ENCODE measurements at places on chromosomes 7 and 10.

DNA sequence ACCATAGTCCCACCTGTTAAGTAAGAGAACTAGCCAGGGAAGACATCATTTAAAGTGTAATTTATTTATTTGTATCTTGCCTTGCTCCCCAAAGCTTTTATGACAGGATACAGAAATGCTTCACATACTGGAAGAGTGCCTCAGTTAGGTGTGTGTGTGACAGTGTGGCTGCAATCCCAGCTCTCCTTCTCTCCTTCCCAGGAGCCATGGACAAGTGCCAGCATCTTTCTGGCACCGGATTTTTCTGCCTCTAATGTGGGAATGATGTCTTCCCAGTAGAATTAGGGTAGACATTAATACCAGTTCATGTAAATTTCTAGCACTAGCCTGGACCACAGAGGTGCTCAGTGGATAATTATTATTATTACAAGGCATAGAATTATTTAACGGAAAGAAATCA lies 30.3 kb upstream of the ATXN7L1 start:
- DNase-seq: no peak

GRCh38 chr10:129848696-129849451 lies 115.2 kb downstream of the EBF3 start:
- no peak for DNase-seq

DNA sequence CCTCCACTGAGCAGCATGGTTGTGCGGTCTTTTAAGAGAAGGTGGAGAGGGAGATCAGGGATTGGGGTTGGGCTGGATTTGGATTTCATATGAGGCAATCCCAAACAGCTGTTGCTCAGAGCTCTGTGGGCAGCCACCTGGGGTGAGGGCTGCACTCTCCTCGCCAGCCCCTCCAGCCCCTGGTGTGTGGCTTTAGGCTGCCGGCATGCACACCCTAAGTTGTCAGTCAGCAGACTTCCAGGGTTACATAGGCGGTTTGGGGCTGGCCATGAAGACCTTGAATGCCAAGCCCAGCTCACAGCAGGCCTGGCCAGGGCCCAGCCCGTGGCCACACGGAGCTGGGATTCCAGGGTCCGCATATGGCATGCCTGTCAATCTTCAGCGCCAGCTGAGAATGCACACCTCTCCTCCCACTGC lies 54.8 kb downstream of the ZMIZ1 start:
- peak; percentile 80 for DNase-seq

- no peak for DNase-seq
These were observed 648.4 kb upstream of the LRRTM3 start for GRCh38 chr10:66277481-66277880.

- no peak for DNase-seq
These were observed 147.5 kb downstream of the SLC16A9 start for GRCh38 chr10:59562126-59562525.

GRCh38 chr10:59090817-59091622 lies 85.4 kb upstream of the PHYHIPL start:
- DNase-seq: no peak

DNA sequence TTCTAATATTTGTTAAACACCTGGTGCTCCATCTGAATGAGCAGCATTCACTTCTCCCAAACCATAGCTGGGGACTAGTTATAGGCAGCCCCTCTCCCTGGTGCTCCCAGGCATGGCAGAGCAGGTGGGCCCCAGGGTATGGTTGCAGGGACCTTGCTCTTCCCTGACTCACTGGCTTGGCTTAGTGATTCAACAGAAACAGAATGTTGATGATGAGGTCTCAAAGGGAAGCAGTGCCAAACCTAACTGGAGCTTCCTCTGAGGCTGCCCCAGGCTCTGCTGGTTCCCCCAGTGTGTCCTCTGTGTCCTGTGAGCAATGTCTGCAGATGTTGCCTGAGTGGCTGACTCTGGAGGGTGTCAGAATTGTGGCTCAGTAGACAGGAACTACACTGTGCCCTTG lies 3.7 kb downstream of the GPR26 start:
- DNase-seq: no peak

GRCh38 chr10:4847561-4848355 lies 21.8 kb downstream of the AKR1E2 start:
- peak; percentile 91 for DNase-seq

DNA sequence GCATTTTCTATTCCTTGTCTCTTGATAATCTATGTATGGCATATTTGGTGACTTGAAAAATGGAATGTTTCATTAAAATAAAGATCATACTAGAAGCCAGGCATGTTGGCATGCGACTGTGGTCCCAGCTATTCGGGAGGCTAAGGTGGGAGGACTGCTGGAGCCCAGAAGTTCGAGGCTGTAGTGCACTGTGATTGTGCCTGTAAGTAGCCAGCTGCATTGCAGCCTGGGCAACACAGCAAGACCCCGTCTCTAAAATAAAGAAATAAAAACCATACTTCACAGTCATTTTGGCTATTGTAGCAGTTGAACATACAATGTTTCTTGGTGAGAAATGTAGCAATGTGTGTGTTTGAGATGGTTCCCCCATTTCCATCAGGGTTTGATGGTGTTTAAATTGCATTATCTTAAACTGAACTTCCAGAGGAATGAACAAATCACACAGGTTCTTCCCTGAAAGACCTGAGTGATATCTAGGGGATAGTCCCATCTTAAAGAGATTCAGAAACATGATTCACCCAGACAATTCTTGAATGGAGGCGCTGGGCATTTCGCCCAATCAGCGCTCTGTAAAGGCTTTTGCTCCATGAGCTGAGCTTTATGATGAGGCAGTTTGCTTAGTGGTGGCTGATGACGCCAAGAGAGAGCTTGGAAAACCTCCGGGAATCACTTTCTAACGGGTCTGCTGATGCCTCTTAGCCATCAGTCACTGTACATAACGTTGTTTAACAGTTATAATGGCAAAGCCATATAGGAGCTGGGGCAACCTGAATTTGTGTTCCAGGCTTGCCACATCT lies 19.4 kb upstream of the BTBD16 start:
- DNase-seq: no peak

- DNase-seq: no peak
These were observed 151.4 kb downstream of the RPS24 start for GRCh38 chr10:78184851-78185692.

GRCh38 chr10:15494850-15495506 lies 123.9 kb upstream of the FAM171A1 start:
- no peak for DNase-seq

DNA sequence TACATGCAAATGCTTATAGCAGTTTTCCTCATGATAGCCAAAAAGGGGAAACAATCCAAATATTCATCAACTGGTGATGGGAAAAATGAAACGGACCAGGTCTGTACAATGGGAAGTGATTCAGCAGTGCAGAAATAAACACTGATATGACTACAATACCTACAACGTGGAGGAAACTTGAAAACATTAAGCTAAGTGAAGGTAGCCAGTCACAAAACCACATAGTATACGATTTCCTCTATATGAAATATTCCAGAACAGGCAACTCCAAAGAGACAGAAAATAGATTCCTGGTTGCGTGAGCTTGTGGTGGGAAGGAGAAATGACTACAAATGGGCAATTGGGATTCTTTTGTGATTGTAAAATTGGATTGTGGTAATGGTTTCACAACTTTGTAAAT lies 263.1 kb upstream of the PITRM1 start:
- DNase-seq: no peak

- no peak for DNase-seq
These were observed 413.8 kb upstream of the FOXK1 start for GRCh38 chr7:4268040-4268965.

DNA sequence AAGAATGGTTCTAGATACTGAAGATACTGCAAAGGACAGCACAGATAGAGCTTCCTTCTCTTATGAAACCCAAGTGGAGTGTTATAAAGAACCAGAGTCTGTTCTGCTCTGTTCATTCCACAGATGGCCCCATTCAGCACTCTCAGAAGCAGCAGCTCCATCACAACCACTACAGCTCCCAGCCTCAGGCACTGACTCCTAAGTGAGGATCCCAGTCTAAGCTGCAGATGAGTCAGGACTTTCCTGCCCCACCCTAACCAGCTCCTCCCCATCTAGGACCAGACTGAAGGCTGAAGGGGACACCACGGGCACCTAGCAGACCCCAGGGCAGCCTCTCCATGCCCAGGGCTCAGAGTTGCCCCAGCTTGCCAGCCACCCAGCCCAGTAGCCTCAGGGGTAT lies 379.8 kb downstream of the GRID1 start:
- no peak for DNase-seq

DNA sequence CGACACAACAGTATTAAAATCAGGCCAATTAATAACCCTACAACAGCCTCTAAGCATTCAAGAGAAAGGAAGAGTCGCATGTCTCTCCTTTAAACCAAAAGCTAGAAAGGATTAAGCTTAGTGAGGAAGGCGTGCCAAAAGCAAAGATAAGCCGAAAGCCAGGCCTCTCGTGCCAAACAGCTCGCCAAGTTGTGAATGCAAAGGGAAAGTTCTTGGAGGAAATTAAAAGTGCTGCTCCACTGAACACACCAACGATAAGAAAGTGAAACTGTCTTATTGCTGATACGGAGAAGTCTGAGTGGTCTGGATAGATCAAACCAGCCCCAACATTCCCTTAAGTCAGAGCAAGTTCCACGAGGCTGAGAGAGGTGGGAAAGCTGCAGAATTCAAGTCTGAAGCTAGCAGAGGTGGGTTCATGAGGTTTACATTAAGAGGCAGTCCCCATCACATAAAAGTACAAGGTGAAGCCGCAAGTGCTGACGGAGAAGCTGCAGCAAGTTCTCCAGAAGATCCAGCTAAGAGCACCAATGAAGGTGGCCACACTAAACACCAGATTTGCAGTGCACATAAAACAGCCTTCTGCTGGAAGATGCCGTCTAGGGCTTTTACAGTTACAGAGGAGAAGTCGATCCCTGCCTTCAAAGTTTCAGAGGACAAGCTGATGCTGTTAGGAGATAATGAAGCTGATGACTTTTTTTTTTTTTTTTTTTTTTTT lies 194.8 kb downstream of the MAD1L1 start:
- peak; percentile 62 for DNase-seq

DNA sequence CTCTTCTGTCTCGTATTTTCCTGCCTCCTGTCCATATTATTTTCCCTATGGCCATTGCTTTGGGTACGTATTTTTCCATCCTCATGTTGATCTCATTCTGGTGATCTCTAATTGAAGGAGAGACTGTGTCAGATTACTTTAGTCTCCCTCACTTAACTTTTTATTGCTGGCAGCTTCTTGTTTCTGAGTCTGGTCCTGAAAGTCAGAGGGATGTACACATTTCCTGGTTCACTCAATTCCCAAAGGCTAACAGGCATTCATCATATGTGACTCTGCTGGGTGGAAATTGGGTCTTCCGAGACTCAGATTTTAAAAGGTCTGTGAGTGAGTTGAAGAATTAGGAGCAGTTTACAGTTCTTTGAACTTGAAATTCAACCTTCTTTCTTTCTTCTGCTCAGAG lies 10.9 kb downstream of the UMAD1 start:
- no peak for DNase-seq

DNA sequence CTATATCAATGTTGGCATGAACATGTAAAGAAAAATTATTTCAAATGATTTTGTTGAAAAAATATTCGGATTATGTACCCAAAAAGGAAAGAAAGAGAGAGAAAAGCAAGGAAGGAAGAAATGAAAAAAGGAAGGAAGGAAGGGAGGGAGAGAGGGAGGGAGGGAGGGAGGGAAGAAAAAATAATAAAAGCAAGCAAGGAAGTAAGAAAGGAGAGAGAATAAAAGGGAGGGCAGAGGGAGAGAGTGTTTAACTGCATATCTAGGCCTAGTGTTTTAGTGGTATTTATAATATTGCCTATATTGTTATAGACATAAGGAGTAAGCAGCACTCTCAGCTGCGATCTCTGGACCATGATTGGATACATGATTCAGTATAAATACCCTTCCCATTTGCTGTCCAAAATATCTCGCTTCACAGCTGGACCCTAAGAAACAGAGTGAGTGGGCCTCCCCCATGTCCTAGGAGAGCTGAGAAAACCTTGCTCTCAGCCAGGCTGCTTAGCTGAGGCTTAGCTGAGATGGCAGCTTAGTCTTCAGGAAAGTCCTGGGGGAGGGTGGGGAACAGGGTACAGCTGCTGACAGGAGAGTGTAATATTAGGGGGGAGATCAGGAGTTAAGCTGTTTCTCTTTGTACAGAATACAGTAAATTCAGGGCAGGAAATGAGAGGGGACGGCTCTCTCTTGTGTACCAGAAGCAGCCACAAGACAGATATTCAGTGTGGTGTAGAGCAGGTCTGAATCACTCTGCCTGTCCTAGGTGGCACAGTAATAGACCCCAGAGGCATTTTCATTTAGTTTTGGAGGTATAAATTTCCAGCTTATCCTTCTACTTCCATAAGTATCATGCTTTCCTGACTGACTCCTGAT lies 66.8 kb upstream of the TARP start:
- no peak for DNase-seq

DNA sequence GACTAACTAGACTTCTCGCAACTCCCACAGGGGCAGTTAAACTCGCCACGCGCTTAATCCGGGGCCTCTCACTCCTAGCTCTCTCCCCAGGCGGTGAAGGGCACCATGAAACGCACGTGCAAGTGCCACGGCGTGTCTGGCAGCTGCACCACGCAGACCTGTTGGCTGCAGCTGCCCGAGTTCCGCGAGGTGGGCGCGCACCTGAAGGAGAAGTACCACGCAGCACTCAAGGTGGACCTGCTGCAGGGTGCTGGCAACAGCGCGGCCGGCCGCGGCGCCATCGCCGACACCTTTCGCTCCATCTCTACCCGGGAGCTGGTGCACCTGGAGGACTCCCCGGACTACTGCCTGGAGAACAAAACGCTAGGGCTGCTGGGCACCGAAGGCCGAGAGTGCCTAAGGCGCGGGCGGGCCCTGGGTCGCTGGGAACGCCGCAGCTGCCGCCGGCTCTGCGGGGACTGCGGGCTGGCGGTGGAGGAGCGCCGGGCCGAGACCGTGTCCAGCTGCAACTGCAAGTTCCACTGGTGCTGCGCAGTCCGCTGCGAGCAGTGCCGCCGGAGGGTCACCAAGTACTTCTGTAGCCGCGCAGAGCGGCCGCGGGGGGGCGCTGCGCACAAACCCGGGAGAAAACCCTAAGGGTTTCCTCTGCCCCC lies 19.5 kb downstream of the WNT8B start:
- DNase-seq: peak; percentile 74

DNA sequence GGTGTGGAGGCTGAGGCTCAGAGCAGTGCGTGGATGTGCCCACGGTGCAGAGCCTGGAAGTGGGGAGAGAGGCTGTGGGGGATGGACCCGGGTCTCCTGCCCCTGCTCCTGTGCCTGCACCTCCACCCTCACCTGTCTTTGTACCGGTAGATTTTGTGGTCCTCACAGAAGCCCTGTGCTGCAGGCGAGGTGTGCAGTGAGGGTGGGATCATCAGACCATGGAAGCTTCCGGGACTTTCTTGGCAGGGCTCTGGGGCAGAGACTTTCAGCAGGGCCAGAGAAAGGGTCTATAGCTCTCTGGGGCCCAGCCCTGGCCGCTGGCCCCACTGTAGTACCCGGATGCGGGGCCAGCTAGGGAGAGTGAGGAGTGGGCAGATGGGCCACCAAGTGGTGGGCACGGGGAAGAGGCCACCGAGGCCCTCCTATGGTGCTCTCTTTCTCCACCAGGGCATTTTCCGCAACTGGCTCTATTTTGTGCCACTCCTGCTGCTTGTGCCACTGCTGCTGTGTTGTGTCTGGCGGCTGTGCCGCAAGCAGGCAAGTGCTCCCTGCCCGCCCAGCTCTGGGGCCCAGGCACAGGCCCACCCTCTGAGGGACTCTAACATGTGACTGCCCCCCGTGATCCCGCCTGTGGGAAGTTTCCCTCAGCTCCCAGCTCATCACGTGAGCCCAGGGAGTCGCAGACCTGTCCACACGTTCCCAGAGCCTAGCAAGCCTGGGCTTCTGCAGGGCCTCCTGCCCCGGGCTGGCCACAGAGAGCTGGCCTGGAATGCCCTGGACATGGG lies 22.1 kb downstream of the ANTXRL start:
- DNase-seq: no peak

GRCh38 chr10:124648738-124649137 lies 95.4 kb downstream of the FAM53B start:
- peak; percentile 94 for DNase-seq

GRCh38 chr10:6267941-6268340 lies 65.2 kb downstream of the PFKFB3 start:
- DNase-seq: no peak

Measured in choroid plexus epithelial cell (primary cell).